ENCODE measurements at places on chromosomes 5 and 9.

DNA sequence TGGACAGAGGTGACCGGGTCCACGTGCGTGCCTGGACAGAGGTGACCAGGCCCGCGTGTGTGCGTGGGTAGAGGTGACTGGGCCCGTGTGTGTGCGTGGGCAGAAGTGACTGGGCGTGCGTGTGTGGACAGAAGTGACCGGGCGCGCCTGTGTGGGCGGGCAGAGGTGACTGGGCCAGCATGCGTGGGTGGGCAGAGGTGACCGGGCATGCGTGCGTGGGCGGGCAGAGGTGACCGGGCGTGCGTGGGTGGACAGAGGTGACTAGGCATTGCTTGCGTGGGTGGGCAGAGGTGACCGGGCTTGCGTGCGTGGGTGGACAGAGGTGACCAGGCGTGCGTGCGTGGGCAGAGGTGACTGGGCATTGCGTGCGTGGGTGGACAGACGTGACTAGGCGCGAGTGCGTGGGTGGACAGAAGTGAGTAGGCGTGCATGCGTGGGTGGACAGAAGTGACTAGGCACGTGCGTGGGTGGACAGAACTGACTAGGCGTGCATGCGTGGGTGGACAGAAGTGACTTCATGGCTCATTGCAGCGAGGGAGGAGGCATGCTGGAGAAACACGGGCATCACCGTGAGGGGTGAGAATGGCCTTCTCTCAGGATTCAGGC, 254.1 kb upstream of the IRX4 start:
- DNase-seq: no peak

DNA sequence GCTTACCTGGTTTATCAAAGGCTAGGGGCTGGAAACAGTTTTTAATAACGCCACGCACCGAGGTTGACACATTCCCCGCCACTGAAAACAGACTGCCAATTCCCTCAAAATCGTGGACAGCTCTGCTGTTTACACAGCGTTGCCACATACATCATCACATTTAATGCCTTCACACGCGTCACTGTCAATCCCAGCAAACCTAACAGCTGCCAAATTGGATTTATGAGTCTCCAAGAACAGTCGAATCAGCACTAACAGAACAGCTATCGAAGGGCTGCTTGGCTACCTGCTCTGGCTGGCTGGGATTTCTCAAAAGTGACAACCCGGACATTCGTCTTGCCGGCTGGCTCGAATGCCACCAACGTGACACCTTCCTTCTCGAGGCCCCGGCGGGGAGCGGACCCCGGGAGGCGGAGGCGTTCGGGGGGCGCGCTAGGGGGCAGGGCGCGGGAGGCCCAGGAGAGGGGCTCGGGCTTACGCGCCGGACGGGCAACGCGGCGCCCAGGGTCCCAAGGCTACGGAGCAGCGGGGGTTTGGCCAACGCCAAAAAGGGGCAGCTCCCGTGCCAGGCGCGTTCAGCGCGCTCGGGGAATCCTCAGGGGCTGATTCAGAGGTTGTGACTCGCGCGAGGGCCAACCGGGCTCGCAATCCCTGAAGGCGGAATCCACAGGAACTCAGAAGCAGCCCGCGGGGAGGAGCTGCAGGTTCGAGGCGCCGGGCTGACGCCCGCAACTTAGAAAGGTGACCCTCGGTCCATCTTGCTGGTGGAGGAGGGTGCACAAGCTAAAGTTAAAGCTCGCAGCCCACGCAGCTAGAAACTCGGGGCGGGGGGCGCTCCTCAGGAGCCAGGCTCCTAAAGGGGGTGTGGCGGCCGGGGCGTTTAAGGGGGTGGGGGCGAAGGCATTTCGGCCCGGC, 1.2 kb downstream of the CDC14B start:
- no peak for DNase-seq

DNA sequence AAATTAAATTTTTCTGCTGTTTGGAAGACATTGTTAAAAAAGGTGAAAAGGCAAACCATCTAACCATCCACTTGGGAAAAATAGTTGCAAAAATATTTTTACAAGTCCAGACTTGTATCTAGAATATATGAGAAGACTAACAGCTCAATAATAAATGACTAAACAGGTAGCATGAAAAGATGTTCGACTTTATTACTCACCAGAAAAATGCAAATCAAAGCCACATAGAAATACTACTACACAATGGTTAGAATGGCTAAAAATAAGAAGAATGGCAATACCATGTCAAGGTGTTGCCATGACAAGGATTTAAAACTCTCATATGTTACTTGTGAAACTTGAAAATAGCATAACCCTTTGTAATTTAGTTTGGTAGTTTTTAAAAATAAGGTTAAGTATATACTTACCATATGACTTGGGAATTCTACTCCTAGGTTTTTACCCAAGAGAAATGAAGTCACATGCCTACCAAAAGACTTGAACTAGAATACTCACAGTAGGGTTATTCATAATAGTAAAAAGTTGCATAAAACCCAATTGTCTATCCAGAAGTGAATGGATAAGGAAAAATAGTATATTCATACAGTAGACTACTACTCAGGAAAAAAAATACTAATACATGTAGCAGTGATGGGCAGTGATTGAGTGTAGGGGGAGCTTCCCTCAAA, 93.8 kb downstream of the VPS13A start:
- DNase-seq: no peak

DNA sequence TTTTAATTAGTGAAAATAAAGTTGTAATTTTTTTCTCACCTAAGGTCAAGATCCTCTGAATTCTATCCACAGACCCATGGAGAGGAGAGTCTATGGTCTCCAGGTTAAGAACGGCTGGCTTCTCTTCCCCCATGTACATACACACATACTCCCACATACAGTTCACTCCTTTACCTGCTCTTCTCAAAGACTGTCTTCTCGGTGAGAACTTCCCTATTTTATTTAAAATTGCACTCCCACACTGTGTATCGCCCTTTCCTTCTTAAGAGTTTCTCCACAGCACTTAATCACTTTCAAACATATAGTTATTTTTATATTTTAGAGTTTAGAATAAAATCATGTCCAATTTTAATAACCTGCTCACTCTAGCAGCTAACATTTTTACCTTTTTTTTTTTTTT, 3.6 kb upstream of the JADE2 start:
- DNase-seq: peak; percentile 94

- DNase-seq: no peak
Observed at GRCh38 chr5:1865948-1866347, 16.8 kb downstream of the IRX4 start.

GRCh38 chr5:1415059-1415425, 30.2 kb downstream of the SLC6A3 start:
- DNase-seq: no peak

DNA sequence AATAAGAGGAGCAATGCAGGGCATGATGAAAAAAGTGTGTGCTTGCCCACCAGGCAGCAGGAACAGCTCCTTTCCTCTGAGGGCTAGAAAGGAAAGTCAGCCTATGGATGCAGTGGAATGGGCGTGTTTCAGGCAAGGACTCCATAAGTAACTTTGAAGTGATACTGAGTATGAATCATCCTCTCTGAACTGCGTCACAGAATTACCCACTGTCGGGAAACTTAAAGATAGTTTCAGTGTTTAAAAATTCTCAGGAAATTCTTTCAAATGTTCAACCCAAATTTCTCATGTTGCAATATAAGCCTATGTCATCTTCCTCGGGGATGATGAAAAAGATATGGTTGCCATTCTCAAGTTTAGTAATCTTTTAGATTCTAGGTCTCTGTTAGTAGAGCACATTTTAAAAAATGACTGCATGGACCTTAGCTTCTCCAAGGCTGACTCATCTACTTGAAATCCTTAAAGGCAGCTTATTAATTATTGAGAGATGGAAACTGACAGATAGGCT, 27.7 kb downstream of the PTCD2 start:
- no peak for DNase-seq

DNA sequence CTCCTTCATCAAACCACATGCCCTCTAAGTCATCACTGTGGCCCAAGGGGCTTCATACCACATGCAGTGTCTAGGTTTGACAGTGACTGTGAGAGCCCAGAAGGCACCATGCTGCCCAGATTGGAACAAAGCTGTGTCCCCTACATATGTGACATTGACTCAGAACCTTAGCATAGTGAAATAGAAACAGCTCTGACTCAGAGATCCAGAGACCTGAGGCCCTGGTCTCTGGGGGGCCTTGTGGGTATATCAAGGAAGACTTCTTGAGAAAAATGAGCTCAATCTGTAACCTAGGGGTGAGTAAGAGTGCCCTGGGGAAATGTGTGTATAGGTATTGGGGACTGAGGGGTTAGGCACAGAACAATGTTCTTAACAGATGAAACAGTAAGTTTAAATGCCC, 7.1 kb upstream of the ENTREP1 start:
- no peak for DNase-seq

DNA sequence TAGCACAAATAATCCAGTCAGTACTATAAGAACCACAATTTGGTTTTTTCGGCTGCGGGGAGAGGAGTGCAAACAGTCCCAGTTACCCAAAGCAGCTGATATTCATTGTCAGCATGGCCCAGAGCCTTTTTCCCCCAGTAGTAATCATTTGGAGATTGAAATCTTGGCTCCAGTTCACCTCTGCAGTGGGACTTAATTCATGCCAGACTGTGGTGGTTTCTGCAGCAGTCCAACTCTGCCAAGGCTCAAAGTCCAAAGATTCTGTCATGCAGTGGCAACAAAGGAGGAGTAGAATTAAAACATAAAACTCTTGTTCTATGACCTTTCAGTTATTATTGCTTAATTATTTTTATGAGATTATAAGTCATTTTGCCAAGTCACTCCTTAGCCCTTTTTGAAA, 25.0 kb upstream of the TRIM36 start:
- no peak for DNase-seq

DNA sequence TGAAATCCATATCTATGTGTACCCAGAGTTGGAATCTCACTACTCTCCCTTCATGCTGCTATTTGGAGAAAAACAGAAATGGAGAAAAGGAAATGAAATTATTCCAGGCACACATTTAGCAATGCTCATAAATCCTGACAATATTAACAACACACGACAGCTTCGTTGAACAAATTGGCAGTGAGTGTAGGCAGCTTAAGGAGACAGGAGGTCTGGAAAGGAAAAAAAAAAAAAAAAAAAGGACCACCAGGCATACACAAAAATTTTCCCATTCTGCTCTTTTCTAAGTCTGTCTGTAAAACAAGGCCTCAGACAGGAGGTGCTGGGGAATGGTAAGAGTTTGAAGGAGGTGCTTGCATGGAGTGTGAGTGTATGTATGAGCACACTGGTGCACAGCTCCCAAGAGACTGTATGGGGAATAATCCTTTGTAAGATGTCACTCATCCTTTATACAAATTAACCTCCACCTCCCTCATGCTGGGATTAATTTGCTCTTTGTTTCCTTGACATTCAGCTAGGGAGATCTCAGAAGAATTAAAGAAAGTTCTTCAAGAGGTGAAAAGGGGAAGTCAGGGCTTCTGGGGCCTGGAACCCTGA, 78.9 kb downstream of the ASTN2 start:
- DNase-seq: no peak

- no peak for DNase-seq
Observed at GRCh38 chr5:29005386-29005785, 1967.0 kb upstream of the CDH9 start.

GRCh38 chr5:935510-936084, 42.9 kb downstream of the TRIP13 start:
- DNase-seq: peak; percentile 42

DNA sequence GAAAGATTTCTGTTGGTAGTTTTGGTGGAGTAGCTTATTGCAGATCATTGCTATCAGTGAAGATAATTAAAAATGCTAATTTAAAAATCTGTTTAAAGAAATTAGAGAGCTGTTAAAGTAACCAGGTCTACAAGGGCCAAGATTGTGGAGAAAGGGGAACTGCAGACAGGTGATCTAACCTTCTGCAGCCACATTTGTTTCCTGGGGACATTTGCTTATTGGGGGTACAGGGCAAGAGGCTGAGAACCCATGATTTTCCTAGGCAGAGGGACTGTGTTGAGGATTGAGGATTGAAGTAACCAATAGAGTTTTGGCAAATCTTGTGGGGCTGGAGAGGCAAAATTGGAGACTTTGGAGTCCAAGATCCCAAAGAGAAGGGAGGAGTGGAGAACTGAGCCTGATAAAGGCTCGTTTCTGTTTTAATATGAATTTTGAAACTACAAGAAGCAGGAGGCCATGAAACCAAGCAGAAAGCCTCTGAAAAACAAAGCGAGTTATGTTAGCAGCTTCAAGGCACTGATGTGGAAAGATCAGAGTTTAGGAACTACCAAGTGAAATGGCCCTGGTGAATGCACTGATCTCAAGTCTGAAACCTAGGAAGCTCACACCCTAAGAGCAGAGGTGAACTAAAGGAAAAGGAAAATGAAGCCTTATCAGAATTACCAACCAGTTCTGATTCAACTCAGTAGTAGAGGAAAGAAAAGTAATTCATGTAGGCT, 219.8 kb upstream of the C9orf72 start:
- DNase-seq: no peak

Measured in Kasumi-1 (cell line).